ENCODE measurements at places on chromosomes 3 and 15.

DNA sequence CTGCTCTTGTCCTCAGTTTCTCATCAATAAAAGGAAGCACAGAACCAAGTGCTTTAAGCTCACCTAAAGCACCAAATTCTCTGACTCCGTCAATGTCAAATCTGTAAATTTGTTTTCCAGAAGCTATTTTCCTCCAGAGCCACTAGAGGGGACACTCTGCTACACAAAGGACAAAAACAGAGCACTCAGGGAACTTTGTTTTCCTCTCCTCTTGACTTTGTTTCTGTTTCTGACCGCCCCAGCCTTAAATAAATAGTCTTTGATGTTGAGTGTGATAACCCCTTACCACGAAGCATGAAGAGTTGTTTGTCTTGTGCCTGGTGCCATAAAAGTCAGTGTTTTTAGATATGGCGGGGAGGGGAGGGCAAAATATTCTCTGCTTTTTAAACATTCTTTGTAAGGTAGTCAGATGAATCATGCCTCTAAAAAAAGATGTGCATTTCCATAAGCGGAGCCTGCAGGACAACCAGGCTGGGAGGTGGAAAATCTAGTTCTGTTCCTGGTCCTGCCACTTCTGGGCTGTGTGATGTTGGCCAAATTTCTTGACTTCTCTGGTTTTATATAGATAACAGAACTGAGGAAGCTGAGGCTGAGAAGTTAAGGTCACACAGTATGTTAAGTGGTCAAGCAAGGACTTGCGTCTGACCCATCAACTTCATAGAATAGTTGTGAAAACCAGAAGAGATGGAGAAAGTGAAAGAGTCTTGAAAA is 7.3 kb upstream of the ZBTB38 start:
- DNase-seq, result no peak

GRCh38 chr3:107966276-107966675 is 124.6 kb downstream of the CD47 start:
- no peak for DNase-seq

DNA sequence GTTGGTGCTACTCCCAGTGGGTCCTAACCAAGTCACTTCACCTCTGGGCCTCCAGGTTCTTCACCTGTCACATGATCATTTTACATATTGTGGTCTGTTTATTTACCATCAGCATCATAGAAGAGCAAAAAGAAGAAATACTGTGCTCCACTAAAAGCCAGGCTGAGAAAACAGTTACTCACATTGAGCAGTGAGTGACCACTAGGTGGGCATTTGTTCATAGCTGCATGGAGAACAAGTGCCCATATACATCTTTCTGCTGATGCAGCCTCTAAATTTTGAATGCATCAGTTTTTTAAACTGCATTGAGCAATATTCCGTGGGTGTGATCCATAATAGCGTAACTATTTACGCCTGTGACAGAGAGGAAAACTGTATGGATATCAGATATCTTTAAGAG is 76.2 kb downstream of the DCUN1D1 start:
- no peak for DNase-seq

DNA sequence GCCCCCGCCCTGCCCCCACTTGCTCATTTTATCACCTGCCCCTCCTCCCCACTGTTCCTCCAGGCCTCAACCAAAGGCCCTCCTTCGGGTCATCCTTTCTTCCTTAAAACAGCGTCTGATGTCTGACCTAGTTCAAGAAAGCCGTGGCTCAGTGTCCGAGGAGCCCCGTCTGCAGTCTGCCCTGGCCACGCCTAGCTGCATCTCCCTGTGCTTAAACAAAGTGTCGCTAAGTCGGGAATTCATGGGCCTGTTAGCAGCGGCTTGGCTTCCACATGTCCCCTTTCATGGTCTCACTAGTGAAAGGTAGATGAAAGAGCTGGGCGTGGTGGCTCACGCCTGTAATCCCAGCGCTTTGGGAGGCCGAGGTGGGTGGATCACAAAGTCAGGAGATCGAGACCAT is 41.2 kb downstream of the TM2D3 start:
- no peak for DNase-seq

- DNase-seq, result no peak
Measured at GRCh38 chr3:8455526-8456411, 45.9 kb upstream of the LMCD1 start.

- DNase-seq, result no peak
Measured at GRCh38 chr3:20809356-20809755, 623.4 kb upstream of the SGO1 start.

DNA sequence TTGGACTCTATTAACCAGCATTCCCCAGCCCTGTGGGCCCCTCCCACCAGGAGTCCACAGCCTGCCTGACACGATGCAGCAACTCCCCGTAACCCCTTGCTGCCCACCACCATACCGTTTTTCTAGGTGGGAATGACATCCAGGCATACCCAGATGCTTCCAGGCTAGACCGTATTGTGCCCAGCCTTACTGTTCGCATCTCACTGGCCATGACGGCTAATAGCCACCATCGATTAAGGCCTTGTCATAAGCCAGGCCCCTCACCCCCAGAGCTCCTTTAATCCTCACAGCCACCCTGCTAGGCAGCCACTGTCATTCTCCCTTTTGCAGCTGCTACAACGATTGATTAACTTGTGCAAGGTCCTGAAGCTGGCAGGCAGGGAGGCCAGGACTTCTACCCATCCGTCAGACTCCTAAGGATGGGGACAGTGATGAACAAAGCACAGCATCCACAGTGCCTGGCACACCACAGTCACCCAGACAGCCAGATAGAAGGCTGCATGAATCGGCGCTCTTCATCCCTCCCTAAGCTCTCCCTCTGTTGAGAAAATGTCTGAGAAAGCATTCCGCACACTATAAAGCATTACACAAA is 60.0 kb upstream of the FLNB start:
- DNase-seq, result no peak

GRCh38 chr15:100913961-100914360 is 5.2 kb upstream of the LRRK1 start:
- DNase-seq, result no peak

DNA sequence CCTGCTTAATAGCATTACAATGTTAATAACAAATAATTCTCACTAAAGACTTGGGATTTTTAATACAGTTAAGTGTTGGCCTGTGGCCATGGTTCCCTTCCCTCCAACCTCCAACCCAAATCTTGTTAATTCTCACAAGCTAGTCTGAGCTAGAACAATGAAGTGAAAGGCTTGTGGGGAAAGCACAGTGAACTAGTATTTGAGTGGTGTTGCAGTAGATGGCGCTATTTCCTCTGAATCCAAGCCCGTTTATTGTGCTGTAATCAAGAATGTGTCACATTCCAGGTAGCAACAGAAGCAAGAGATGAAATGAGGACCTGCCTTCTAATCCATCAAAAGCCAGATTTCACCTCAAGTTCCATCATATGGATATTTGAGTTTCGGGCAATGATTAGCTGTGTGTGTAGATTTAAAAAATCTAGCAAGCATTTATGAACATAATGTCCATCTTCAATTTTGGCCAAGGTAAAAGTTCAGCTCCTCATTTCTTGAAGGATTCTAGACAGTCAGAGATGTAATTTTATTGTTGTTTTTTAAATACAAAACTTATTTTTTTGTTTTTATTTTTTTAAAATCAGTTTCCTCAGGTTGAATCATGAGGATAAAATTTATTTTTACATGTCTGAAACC is 160.7 kb downstream of the SQOR start:
- peak; percentile 29 for DNase-seq

GRCh38 chr3:141646760-141647561 is 91.1 kb upstream of the RNF7 start:
- DNase-seq, result no peak

- DNase-seq, result no peak
Measured at GRCh38 chr15:85934691-85935090, 140.0 kb upstream of the KLHL25 start.

DNA sequence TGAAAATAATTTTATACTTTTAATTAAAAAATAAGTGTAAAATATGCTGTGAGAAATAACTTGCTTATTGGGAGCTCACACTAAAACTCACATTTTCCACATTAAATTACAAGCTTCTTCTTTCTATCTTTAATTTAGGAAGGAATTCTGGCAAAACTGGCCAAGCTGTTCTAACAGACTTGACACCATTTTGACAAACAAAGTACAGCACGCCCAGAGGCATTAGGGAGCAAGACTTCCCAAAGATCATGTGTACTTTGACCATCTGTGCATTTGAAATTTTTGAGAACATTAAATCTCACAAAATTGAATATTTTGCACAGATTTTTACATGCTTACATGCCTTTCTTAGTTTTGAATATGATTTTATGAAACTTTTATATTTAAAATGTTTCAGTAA is 1288.4 kb upstream of the CADM2 start:
- DNase-seq, result no peak

- DNase-seq, result peak; percentile 29
Measured at GRCh38 chr3:149657321-149657925, 402 bp downstream of the WWTR1 start.

- no peak for DNase-seq
Measured at GRCh38 chr3:99439892-99440291, 198.5 kb upstream of the COL8A1 start.

DNA sequence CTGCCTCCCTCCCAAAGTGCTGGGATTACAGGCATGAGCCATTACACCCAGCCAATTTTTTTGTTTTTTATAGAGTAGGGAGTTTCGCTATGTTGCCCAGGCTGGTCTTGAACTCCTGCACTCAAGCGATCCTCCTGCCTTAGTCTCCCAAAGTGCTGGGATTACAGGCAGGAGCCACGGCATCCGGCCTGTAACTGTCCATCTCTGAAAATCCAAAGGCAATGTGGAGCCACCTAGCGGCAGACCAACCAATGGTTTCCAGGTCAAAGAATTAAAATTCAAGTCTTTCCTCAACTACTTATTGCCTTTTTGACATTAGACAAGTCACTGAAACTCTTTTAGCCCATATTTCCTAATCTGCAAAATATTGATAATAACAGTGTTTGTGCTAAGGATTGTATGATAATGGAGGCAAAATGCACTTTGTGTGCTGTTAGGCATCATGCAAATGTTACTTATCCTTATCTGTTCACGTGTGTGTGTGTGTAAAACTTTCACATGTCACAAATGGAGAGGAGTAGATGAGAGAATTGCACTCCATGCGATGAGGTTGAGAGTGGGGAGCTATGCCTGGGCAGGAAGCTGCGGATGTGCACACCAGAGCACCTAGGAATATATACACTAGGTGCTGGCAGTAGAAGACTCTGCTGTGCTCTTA is 48.7 kb downstream of the COL8A1 start:
- peak; percentile 62 for DNase-seq

GRCh38 chr15:33029109-33029652 is 165.3 kb downstream of the FMN1 start:
- DNase-seq, result no peak

GRCh38 chr3:146889626-146890025 is 284.5 kb upstream of the PLSCR5 start:
- DNase-seq, result no peak

GRCh38 chr15:54101664-54102270 is 123.5 kb downstream of the UNC13C start:
- no peak for DNase-seq

DNA sequence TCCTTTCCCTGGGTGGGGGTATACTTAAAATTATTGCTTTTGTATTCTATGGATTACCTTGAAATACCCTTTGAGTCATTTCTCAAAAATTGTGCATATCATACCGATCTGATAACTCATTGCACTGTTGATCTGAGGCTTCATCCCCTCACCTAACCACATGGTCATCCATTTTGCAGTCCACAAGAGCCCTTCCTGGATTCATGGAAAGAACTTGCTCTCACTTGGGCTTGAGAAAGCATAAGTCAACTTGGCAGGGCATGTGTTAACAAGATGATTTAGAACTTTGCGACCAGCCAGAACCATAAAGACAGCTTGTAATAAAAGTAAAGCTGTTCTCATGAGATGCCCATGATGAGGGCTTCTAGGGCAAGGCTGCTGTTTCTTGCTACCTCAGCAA is 22.2 kb downstream of the MME start:
- DNase-seq, result no peak

Measured in activated naive CD4-positive, alpha-beta T cell treated with anti-CD3 and anti-CD28 coated beads, Interleukin-2, amount 10 ng/mL, durations not matched to agents 7 days and 5 days (primary cell).